Mucosa of gallbladder (tissue), 1 donor: ENCODE measurements at places on chromosomes 2 and 18. TPM values are rescaled to one million over a fixed set of nuclear protein-coding genes. Genes with fewer than 3 reads are reported as not detected.

DNA sequence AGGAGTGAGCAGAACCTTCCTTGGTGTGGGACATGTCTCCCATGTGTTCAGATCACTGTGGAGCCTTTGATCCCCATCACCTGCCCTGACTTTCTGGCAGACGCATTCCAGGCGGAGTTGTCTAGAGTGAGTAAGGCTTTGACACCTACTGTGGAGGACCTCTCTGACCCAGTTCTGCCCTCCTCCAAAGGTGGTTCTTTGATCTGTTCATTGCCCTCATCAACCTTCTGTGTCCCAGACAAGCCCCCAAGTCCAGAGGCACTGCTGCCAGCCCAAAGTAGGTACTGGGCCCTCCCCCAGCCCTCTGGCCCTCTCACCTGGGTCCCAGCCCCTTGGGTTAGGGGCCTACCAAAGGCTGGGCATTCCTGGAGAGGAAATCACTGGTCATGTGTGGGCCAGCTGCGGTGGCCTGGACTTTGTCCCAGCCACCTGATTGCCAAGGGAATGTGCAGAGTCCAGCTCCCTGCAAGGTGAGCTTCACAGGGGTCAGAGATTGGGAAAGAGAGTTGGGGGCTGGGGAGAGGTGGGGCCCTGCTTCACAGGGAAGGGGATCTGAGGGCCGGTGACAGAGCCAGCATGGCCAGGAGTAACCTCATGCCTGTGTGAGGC, 12.1 kb upstream of the FAHD2A start:
- DNase-seq = peak; percentile 72

DNA sequence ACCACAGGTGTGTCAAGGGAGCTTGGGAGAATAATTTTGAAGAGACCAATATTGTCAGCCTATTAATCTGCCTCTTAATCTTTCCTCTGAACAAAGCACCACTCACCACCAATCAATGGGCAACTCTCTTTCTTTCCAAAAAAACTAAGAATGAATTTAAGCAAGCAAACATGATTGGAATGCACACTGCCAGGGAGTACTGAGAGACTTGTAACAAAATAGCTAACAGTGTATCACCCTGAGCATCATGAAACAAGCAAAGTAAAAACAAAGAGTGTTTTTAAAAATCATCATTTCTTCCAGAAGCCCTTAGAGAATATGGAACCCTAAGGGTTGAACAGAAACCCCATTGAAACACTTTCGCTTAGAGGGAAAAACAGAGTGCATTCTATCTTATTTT, 299.7 kb downstream of the DSEL start:
- DNase-seq = no peak

- DNase-seq = no peak
Observed at GRCh38 chr2:20465716-20466394, 19.0 kb downstream of the RHOB start.

- DNase-seq = peak; percentile 74
Observed at GRCh38 chr18:77067291-77068061, 65.1 kb downstream of the MBP start.

GRCh38 chr2:10584242-10584753, 105.5 kb downstream of the NOL10 start:
- DNase-seq = no peak

GRCh38 chr18:5543773-5544389, at the start of gene EPB41L3:
TSS of gene EPB41L3 (minus strand) at chr18:5543997. CDS start at chr18:5489183, 54,814 bp downstream.
- DNase-seq = no peak

GRCh38 chr2:169275696-169276444, 86.5 kb downstream of the LRP2 start:
- DNase-seq = no peak

- peak; percentile 20 for DNase-seq
Observed at GRCh38 chr18:74598350-74599001, 806 bp downstream of the ZNF407 start.

DNA sequence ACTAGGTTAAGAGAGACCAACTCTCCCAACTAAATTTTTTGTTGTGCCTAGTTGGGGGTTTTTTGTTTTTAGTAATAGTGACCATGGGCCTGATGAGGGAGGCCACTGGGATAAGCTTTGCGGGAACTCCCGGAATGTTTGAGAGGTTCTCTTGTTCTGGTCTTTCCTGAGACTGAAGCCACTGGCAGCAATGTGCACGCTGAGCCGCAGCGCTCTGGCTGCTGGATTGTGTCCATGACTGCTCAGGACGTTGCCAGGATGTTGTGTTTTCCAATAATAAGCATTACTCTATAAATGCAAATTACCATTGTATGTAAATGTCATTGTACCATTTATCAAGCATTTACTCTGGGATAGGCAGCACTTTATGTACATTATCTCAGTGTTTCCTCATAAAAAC, 126.1 kb downstream of the GALNT1 start:
- no peak for DNase-seq

- no peak for DNase-seq
Observed at GRCh38 chr18:63774511-63774910, 707 bp upstream of the SERPINB7 start.

DNA sequence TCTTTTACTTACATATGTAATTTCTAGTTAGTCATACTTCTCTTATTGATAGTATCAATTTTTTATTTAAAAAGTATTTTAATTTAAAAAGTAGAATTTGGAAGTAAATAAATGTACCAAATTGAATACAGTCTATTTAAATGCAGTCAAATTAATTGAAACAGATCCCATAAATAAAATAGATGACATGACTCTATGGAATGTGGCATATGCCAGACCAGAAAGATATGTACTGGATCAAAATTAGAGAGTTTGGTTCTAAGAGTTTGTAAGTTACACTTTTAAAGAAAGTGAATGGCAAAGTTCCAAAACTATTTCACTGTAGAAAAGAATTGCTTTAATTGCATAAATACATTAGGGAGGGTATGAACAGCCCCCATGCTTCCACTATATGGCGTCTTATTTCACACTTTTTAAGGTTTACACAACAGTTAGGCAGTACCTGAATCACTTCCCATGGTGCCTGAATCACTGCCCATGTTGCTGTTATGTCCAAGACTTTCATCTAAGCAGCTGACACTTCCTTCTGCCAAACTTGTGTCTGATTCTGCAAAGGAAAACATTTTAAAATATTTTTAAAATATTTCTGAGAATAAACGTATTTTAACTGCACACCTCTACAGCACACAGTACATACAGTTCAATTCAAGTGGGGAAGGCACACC, 25.2 kb downstream of the IFIH1 start:
- DNase-seq = no peak

DNA sequence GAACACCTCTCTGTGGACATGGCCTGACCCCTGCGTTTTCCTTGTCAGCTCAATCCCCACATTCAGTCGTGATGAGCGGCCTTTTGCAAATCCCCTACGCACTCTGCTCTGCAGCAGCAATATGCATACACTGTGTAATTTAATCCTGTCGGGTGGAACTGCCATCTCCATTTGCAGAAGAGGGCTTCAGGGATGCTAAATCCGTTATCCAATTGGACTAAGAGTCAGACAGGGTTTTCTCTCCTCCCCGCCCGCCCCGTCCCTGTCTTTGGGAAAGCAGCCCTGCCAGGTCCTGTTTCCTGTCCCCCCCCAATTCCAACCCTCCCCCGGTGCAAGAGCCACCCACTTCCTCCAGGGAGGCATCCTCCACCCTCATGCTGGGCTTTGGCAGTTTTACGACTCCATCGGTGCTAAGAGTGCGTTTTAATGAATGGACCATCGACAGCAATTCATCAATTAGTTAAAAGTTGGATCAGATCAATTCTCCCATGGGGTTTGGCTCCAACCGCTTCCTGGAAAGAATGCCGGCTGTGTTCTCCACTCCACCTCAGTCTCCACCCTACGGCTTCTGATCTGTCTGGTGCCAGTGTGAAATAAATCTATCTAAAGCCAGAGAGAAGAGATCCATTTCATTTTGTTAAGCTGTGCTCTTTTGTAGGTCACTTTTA, 53.5 kb upstream of the ASAP2 start:
- DNase-seq = no peak

Gene MROH2A
- total RNA-seq = 1.2 TPM

Gene SERPINB11
- total RNA-seq = not detected

Gene PRKCE
- total RNA-seq = 20.8 TPM

Gene MAP4K4
- total RNA-seq = 50.9 TPM

Gene SULT1C4
- 117 TPM for total RNA-seq

Gene ABHD1
- 0.37 TPM for total RNA-seq

Gene MERTK
- 20.4 TPM for total RNA-seq

Gene RAPGEF4
- total RNA-seq = 6.4 TPM
